ENCODE measurements at places on chromosomes 2 and 18.

DNA sequence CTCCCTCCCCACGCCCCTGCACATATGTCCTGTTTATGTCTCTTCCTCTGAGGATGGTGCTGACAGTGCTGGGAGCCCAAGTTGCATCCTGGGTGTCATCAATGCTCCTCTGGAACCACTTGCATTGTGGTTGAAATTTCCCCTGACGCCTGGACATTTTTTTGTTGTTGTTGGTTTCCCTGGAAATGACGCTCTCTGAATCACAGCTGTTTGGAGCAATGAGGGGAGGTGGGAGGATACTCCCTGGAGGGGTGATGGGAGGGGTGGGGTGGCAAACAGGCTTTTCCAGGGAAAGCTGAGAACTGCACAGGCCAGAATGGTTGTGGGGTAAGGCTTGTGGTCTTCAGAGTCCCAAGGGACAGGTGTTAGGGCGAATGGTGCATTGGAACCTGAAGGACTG is 29.6 kb downstream of the CELF4 start:
- no peak for DNase-seq

GRCh38 chr18:22703883-22704585 is 229.1 kb upstream of the RBBP8 start:
- no peak for DNase-seq

DNA sequence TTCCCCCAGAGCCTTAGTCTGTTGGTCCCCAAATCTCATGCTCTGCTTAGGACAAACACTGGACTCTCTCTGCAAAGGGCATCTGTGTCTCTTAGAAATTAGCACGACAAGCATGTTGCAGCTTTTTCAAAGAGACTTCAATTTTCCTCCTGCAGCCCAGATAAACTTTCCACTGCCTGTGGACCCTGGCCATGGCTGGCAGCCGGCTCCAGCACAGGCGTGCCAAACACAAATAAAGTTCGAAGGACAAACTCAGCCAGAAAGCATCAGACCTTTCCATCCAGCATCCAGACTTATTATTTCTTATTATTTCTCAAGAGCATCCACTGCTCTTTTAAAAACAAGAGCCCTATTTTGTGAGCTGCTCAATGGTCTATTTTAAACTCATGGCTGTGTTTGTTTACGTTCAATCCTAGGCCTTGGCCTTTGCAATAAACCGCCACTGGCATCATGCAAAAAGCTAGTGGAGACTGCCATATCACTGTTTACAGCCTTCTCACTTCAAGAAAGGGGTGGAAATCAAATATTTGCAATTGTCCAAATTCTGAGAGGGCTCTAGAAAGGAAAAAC is 300.8 kb downstream of the BCL11A start:
- no peak for DNase-seq

DNA sequence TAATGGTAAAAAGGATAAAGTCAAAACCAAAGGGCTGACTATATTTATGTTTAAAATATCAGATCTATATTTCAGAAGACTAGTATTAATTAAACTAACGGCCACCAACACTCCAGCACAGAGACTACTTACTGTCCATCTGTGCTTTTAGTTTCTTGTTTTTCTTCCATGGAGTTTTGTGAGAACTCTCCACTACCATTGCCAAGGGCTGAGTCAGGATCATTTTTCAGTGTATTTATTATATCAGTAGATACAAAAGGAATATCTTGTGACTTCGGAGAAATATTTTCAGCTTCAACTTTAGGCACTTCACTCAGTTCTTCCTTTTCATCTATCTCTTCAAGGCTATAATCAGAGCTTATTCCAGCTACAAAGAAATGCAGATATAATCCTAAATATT is 79.1 kb upstream of the GRB14 start:
- DNase-seq = no peak

DNA sequence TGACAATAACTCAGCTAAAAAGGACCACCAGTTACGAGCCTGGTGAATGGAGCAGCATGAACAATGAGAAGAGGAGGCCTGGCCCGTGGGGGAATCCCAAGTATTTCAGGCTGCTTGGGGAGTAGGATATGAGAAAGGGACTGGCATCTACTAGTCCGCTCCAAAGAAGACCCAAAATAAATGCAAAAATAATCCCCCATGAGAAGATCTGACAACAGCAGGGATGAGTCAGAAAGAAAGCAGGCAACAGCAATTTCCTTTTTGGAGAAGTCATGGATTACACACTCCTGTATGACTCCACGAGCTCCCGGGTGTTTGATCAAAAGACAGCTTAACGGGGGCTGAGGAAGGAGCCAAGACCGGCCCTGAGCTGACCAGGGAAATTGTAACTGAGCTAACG is 111.4 kb downstream of the SOX11 start:
- no peak for DNase-seq

DNA sequence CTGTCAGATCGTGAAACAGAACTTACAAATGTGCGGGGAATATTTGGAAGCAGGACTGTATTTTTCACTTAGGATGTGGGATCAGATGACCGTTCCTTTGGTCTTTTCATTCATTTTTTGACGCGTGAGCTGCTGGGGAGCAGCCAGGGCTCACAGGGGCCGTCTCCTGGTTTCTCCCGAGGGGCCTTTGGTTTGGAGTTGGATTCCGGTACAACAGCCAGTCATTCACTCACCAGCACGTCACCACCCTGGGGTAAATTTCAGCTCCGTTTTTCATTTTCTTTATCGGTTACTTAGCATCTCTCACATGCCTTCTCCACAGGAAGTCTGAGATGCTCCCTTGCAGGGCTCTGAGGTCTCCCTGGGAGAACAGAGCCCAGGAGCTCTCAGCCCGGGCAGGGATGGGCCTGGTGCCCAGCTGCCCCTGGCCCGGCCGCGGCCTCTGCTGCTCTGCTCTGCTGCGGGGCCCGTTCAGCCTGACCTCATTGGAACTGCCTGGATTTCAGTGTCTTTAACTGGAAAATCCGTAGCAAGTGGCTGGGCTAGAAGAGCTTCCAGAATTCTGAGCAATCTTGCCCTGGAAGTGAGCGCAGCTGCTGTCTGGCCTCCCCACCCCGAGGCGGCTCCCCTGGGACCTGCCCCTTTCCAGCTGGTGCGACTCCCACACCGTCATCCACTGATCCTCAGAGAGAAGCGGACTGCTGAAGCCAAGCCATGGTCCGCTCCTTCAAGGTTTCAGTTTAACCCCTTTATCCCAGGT is 335.6 kb downstream of the EIPR1 start:
- DNase-seq = no peak

DNA sequence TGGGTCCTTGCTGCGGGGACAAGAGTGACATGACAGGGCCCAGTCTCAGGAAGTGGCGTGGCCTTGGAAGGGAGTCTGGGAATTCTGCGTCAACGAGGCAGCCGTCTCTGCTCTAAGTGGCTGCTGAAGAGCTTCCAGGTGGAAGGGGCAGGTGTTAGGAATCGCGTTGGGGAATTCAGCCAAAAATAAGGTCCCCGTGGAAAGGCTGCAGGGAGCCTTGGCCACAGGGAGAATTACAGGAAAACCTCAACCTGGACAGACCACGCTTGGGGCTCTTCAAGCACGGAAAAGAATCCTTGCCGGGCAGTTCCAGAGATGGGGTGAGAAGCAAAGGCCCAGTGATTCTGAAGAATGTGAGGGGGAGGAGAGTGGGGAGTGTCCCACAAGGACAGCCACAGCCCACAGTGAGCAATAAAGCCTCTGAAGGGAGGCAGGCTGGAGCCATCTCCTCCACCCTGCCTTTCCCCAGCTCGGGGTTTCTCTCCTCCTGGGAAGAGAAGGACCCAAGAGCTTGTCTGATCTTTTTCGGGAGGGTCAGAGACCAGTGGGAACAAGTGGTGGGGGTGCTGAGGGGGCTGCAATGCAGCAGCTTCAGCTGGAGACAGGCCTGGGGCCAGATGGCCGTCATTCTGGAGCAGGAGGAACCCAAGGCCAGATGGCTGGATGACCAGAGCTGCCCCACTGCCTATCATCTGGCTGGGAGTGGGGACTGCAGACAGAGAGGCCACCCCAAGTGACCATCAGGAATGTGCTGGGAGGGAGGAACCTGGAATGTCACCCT is 106.4 kb upstream of the SMAD2 start:
- DNase-seq = no peak

- no peak for DNase-seq
Measured at GRCh38 chr18:36177913-36178312, 9.4 kb upstream of the MOCOS start.
